ENCODE measurements at places on chromosomes 2 and 18.

- no peak for DNase-seq
Measured at GRCh38 chr2:208686665-208687064, 280.1 kb downstream of the PTH2R start.

GRCh38 chr2:31812051-31812798 is 198.6 kb downstream of the MEMO1 start:
- no peak for DNase-seq

DNA sequence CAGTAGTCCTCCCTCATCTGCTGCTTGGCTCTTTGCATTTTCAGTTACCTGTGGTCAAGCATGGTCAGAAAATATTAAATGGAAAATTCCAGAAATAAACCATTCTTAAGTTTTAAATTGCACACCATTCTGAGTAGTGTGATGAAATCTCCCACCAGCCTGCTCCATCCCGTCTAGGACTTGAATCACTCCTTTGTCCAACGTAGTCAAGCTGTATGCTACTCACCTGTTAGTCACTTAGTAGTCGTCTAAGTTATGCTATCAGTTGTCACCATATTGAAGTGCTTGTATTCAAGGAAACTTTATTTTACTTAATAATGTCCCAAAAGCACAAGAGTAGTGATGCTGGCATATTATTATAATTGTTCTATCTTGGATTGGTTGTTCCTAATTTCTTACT is 172.5 kb downstream of the FIGN start:
- no peak for DNase-seq

DNA sequence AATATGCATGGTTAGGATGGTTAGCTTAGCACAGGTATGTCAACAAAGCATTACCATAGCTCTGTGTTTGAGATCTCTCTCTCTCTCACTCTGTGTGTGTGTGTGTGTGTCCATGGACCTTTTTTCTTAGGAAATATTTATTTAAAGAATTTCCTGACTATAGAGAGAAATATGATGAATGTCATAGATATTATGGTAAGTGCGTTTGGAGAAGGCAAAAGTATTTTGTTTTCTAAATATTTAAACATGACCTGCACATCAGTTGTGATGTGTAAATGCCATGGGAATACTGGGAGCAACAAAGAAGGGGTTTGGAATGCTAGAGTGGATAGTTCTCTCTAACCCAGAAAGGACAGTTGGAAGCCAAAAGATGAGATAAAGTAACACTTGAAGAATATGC is 3.9 kb upstream of the TMEM178A start:
- DNase-seq: no peak

GRCh38 chr2:16642088-16642487 is 23.5 kb downstream of the CYRIA start:
- DNase-seq: no peak

Data from SW480 (cell line).